ENCODE measurements at places on chromosomes 2 and 18. TPM values are rescaled to one million over a fixed set of nuclear protein-coding genes. Genes with fewer than 3 reads are reported as not detected.

- DNase-seq = no peak
Measured at GRCh38 chr2:124025891-124026434, 876 bp downstream of the CNTNAP5 start.

DNA sequence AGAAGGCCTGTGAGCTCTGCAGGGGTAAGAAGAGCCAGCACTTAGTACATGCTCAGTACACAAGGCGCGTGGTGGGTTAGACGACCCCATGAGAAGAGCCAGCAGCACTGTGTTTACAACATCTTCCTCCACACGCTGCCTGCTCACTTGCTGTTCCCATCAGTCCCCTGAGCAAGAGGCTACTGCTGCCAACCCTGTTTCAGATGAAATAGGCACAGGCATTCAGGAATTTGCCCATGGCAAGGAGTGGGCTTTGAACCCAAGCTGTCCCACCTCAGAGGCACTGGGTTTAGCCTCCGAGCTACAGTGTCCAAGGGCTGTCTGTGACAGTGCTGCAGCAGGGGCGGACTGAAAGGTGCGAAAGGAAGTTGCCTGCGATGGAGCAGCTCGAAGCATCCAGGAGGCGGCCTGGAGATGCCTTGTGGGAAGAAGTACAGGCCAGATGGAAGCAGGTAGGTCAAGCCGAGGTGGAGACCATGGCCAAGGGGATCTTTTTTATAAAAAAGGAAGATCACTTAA lies 121.5 kb upstream of the PXDN start:
- DNase-seq = no peak

GRCh38 chr2:238658054-238658407 lies 189.9 kb upstream of the TWIST2 start:
- no peak for DNase-seq

DNA sequence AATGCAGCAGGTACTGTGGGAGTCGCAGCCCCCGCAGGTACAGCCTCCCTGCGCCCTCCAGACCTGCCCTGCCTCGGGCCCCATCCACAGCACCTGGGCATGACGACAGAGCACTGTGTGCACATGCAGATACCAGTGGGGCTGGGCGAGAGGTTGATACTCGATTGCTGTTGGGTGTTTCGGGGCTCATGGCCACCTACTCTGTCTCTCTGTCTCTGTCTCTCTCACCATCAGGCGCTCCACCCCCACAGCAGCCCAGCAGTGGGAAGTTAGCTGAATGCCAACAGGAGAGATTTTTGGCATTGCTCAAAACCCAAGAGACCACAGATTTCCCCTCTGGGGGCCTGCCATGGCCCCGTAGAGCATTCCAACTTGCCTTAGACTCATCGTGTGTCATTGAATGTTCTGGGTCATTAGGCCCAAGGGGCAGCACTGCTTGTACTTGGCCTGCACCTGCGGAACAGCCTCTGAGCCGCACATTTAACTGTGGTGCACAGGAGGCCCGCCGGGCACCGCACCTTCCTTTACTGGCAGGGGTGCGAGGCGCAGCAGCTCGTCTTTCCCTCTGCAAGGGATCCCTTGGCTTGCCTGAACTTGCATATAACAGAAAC lies 18.8 kb downstream of the KCNIP3 start:
- peak; percentile 83 for DNase-seq

GRCh38 chr2:217599906-217600305 lies 402.9 kb downstream of the TNS1 start:
- DNase-seq = no peak

GRCh38 chr2:206392118-206392517 lies 51.2 kb upstream of the ADAM23 start:
- peak; percentile 65 for DNase-seq

GRCh38 chr18:46260016-46260878 lies 156.1 kb downstream of the HAUS1 start:
- peak; percentile 48 for DNase-seq

Gene UGT1A5
- not detected for total RNA-seq

GRCh38 chr18:22282311-22283115 lies 113.1 kb downstream of the GATA6 start:
- DNase-seq = peak; percentile 96

Gene APLF
- total RNA-seq = 0.58 TPM

- DNase-seq = no peak
Measured at GRCh38 chr2:1686784-1687105, 57.6 kb downstream of the PXDN start.

Gene UGT1A10
- not detected for total RNA-seq
